CD4-positive, alpha-beta T cell treated with Interferon gamma for 1 hour (primary cell): ENCODE measurements at places on chromosomes 5 and 9.

DNA sequence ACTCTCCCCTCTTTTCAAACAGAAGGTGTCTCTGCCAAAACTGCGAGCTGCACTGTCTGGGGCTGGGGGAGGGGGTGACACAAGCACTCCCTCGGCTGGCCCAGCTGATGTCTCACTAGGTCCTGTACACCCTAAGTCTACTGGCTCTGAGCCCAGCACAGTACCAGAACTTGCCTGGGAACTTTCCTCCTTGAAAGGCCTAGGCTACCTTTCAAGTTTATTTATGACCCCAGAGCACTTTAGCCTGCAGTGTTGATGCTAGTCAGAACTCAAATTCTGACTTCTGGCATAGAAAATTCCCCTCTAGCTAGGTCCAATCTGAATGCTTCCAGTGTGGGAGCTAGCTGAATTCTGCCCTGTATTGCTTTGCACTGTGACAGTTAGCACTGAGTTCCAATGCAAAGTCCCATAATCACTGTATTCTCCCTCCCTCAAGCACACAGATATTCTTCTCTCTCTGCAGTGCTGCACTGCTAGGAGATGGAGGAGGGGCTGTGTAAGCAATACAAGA lies 10.5 kb downstream of the LURAP1L start:
- no peak for DNase-seq

GRCh38 chr9:134476272-134476941 lies 150.2 kb downstream of the RXRA start:
- peak; percentile 21 for DNase-seq

GRCh38 chr5:14057289-14057688 lies 85.9 kb upstream of the TRIO start:
- DNase-seq = no peak

- DNase-seq = no peak
Measured at GRCh38 chr5:128775558-128775957, 189.7 kb upstream of the SLC27A6 start.

- no peak for DNase-seq
Measured at GRCh38 chr5:17077440-17078233, 139.8 kb upstream of the BASP1 start.

DNA sequence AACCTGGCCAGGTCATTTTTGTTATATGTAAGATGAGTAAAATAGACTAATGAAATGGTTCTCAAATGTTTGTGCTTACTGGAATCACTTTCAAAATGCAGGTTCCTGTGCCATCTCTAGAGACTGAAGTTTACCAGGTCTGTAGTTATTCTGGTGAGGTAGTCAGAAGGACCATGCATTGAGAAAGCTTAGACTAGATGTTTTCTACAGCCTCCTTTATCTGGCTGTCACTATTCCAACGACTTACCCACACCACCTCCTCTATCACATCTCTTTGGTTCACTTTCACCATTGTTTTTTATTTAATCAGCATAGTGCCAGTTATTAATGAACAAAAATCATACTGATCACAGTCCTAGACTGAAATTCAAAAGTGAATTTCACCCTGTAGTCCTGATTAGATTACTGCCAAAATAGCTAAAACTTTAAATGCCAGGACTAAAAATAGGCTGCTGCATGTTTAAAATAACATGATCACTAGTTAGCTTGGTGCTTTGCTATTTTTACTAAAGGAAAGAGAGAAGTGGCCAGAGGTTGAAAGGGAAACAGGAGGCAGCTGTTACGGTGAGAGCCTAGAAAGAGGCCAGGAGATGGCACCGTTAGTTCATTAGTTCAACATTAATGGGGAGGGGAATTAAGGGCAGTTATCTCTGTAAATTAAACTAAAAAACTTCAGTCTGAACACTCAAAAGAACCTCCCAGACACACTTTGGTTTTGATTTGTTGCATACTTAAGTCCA lies 13.9 kb upstream of the FNIP1 start:
- DNase-seq = no peak

DNA sequence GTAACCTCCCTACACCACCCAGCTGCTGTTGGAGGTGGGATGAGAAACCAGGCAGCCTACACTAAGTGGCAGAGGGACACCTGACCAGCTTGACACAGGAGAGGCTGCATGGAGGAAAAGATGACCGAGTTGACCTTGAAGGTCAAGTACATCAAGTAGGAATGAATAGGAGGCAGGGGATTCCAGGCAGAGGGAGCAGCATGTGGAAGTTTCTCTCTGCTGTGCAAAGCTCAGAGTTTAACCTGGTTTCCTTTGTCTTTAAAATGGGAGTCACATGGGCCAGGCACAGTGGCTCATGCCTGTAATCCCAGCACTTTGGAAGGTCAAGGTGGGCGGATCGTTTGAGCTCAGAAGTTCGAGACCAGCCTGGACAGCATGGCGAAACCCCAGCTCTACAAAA lies 32.6 kb downstream of the SPRY4 start:
- no peak for DNase-seq

DNA sequence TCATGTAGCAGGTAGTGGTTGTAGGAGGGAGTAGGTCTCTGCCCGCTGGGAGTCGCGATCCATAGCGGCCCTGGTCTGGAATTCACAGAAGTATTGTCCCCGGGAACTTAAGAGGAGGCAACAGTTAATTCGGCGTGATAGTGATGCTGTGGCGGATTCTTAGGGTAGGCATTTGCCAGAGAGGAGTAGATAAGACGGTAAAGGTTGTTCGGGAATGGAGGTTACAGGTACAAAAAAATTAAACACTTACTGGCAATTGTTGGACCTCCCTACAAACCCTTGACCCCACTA lies 679 bp downstream of the SMC5 start:
- no peak for DNase-seq

DNA sequence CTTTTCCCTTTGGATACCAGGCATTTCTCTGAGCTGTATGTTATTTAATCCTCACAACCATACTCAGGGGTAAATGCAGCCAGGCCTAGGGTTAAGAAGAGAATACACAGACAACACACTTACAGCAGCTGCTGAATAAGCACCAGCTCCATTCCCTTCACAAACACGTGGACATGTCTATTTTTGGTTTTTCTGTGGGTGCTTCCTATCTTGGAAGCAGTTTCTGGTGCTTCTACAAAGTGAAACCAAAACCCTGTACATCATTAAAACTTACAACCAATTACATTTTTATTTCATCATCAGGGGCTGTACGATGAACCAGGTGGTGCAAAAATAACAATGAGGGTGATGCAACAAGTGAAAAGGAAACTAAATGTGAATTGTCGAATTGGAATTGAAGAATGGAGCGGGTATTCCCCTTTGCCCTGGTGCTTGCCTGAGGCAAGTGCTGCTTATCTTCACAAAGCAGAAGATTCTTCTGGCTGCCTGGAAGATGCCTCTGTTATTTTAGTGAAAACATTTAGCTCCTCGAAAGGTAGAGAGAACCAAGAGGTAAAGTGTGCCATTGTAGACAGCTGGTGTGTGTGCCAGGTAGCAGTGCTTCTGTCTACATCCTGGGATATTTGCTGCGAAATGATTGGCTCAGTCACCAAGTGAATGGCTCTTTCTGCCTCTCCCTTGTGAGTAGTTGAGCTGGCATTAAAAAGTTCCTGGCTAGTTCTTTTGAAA lies 18.6 kb upstream of the IFNB1 start:
- DNase-seq = peak; percentile 35

DNA sequence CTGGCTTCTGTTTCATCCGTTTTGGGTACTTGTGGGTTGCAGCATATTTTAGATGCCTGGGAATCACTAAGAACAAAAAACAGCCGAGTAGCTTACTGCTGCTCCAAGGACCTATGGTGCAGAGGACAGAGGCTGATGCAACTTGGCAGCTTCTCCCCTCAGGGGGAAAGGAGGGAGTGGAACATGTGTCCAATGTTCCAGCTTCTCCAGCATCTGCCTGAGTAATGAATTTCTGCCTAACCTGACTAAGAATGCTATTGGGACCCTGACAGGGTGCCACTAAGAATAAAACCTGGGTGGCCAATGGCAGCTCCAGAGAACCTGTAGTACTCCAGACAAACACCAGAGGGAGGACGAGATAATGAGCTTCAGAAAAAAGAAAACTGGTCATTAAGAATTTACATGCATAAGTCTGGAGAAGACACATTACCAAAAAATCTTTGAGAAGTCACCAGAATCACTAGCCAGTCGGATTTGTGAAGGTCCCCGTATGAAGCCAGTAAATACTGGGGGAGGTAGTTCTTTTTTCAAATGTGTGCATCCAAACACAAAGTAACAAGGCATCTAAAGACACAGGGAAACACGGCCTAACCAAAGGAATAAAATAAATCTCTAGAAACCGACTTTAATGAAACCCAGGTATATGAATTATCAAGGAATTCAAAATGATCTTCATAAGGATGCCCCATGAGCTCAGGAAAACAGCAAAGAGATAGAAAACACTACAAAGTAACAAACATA lies 293.5 kb downstream of the HINT1 start:
- peak; percentile 2 for DNase-seq

DNA sequence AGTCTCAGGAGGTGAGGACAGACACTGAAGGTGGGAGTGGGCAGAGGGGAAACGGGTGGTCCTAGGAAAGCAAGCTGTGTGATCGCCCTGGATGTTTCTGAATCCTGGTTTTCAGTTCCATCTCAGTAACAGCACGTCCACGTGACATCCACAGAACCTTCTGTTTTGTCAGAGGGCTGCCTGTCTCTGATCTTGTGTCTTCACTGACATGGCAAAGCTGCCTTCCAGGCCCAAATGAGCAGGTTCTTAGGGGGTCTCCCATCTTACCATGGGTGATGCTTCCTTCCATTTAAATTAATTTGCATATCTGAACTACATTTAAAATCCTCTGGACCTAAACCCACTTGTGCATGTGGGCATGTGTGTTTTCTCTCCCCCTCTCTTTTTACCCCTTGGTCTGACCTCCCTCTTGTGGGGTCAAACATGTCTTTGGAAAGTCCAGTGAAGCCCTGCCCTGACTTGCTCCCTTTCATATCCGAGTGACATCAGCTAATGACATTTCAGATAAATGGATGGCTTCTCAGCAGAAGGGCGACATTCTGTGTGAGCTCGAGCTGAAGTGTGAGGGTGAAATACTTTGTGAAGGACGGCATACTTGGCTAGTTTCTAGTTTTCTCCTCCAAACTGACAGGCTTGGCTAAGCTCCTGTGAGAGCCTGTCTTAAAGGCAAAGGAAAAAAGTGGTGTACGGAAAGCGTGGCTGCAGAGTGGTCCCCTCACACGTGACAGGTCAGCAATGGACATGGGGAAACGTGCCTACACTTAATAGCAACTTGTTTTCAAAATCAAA lies 204.8 kb upstream of the S1PR3 start:
- no peak for DNase-seq

DNA sequence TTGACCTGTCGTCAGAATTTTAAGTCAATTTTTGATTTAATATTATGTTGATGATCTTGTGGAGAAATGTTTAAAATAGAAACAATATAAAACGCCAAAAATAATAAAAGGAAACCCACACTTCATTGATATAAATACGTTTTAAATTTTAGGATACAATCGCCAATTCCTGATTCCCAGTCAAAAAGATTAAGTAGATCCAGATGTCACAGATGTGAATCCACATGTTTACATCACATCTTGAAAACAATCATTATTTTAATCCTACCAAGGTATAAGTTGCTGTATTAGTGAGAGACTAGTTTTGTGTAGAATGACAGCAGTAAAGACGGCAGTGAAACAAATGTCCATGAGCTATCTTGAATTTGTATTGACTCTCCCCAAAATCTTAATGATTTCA lies 4.9 kb downstream of the TAS2R1 start:
- no peak for DNase-seq

GRCh38 chr9:2761424-2761823 lies 44.1 kb downstream of the KCNV2 start:
- no peak for DNase-seq
